ENCODE measurements at places on chromosomes 6 and 20.
A peak's percentile ranks its signal among the peaks of the same experiment; 100 is the strongest.

- DNase-seq: peak; percentile 14
Measured at GRCh38 chr6:150072201-150072600, 3.3 kb upstream of the ULBP3 start.

GRCh38 chr6:1611322-1611571 lies 1.5 kb downstream of the FOXC1 start:
- DNase-seq: no peak

DNA sequence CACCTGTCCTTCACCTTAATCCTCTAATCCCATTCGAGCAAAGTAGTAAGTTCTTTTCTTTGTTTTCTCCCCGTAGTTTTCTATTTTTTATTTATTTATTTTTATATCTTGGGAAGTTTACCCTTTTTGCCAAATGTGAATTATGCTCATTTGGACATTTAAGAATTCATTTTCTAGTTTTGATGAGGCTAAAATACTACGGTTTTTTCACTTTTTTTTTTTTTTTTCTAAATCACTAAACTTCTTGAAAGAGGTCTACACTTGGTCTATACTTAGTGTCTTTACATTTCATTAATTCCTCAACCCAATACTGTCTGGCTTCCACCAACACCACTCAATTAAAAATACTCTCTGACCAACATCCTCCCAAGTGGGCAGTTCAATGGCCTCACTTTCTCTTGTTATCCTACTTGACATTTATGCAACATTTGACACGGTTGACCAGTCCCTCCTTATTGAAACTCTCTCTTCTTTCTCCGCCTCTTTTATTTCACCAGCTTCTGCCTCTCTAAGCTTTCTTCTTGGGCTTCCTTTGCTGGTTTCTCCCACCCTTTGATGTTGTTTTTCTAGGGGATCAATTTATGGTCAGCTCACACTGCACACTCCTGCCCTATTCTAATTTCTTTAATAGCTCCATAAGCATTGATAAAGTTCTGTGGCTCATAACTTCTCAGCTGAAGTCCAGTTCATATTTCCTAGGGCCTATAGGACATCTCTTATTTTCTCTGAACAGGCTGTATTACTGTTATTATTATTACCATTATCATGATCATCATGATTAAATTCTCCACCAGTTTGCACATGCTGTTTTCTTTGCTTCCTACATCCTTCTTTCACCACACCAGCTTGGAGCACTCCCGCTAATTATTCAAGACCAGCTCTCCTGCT lies 72.6 kb upstream of the CITED2 start:
- DNase-seq: no peak

DNA sequence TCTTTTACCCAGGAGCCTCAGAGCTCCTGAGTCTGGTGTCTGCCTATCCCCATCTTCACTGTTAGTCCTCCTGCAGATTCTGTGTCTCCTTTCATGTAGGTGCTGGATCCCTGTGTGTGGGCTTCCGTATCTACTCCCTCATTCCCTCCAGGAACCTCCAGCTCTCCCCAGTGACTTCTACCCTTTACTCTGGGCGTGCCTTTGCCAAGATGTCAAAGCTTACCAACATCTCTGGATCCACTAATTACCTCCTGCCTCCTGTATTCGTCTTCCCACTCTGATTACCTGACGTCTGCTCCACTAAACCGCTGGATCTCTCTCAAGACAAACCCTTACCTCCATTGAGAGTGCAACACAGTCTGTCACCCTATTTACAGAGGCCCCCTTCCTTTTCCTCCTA lies 2.2 kb upstream of the C6orf136 start:
- no peak for DNase-seq

GRCh38 chr20:53922901-53923314 lies 147.5 kb downstream of the BCAS1 start:
- no peak for DNase-seq

DNA sequence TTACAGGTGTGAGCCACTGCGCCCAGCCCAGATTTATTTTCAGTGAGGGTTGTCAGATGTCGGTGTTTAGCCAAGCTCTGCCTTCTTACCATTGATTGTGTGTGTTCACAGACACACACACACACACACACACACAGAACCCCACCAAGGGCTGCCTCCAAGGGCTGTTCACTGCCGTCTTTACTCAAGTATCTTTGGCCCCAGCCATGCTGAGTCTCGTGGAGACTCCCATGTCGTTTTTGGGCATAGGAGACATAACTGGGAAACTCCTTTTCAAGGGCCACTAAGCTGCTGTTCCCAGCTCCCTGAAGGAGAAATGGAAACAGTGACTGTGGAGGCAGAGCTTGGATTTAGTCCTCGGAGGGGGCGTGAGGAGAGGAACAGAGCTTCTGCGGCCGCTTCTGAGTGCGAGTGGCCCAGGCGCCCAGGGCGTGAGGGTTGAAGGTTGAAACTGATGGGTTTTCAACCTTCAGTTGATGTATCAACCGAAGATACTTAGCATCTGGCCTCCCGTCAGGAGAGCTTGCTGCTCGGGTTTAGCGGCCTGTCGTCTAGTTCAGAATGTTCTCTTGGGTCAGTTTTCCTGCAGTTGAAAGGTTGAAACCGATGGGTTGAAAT lies 243.6 kb downstream of the TTLL2 start:
- no peak for DNase-seq

- DNase-seq: no peak
Measured at GRCh38 chr6:133353061-133353460, 111.9 kb downstream of the EYA4 start.

DNA sequence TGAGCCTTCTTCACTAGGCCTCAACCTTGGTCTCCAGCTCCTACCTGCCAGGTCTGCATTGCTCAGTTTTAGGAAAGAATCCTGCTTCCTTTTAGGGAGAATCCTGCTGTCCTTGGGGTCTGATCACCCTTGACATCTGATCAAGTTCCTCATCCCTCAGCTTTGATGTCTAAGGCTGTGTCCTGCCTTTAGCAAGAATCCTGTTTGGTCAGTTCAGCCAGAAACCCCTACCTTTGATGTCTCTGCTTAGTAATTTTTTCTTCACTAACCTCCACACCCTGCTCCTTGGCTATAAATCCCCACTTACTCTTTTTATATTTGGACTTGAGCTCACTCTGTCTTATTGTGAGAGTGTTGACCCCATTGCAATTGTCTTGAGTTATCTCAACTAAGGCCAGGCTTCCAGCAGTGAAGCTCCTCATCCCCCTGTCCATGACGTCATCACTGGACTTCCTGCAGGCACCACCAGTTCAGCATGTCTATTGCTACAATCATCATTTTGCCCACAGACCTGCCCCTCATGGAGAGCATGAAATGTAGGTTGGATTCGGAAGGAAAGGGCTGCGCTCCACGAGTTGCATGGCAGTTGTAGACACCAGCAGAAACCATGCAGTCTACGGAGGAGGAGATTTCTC lies 4.7 kb upstream of the CST5 start:
- DNase-seq: no peak

- no peak for DNase-seq
Measured at GRCh38 chr6:165635965-165636364, 27.1 kb downstream of the PDE10A start.

DNA sequence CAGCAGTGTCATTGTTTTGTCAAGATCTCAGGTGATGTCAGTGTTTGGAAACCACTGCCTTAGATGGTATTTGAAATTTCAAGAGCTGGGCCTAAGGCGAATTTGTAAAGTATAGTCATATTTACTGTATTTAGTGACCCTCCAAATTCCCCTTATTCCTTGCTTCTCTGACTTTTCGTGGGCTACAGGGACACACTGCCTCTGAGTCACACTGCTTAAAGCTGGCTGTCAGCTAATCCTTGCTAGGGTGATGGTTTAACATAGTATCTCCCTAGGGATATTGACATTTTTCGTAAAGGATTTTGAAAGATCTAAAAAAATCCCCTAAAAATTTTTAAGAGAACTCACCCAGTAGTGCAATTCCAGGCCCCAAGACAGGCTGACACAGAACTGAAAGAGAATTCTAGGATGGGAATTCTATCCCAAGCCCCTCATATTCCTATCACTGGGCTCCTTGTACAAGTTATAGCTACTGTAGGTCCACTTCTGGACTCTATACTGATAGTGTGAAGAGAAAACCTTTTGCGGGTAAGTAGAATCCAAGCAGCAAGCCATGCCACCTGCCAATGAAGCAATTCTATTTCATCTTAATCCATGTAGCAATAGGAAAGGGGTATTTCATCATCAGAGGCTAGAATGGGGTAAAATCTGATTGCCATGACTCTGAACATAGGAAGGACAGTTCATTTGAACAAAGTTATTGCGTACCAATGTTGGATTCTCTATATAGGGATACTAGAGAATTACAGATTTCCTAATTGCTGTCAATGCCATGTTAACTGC lies 4.3 kb downstream of the BMP6 start:
- DNase-seq: no peak

- DNase-seq: no peak
Measured at GRCh38 chr6:111147440-111147839, 60.1 kb downstream of the SLC16A10 start.

DNA sequence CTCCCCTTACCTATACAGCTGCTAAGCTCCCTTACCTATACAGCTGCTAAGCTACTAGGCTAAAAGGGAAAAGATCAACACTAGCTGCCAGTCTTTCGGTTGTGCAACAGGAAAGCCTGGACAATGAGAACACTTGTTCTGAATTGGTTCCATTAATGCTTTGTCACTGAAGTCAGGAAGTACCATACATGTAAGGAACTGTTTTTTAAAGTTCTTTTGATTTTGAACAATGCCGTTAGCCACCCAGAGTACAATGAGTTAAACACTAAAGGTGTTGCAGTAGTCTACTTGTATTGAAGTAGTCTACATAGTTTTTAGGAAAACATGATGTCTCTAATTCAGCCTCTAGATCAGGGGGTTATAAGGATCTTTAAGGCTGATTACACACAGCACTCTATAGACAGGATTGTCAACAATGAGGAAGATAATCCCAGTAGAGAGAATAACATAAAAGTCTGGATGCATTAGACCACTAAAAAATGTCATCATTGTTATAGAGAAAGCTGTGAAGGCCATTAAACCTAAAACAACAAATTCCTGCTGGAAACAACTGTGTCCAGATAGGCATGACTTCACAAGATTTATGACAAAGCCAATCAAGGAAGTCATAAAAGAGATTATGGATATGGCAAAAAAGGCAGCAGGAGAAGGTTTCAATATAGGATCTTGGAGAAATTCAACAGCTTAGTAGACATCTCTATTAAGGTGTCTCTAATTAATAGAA lies 306.3 kb downstream of the PHF3 start:
- no peak for DNase-seq

- no peak for DNase-seq
Measured at GRCh38 chr20:29740601-29740950, 1516.9 kb upstream of the DEFB115 start.

DNA sequence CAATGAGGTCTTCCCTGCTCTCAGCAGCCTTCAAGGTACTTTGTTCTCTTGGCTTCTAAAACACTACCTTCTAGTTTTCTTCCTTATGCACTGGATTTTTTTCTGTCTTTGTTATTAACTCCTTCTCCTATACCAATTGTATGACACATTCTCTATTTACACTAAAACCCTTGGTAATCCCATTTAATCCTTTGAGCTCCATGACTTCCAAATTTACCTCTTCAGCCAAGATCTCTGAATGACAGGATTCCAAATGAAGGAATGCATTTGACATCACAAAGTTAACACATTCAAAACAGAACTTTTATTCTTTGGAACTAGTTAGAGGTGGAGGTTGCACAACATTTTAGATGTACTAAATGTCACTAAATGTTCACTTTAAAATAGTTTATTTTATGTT lies 86.6 kb upstream of the SAMD5 start:
- no peak for DNase-seq

DNA sequence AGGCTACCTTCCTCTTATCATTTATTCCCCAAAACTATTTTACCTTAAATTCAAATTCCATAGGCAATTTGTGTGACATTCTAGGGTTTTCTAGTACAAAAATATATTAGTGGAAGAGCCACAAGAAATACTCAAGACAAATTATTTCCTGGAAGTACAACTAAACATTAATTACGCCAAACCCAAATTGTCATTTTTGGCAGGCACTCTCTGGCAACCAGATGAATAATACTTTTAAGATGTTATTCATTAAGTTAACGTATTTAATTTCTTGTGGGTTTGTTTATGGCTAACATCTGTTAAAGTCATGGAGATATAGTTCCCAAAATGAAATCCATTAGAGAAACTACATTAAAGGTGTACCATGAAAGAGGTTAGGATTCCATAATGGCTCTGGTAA lies 40.5 kb downstream of the HMGN3 start:
- no peak for DNase-seq

GRCh38 chr20:19908576-19908975 lies 108.6 kb upstream of the NAA20 start:
- no peak for DNase-seq

- DNase-seq: no peak
Measured at GRCh38 chr20:44809380-44810060, 826 bp downstream of the RIMS4 start.

DNA sequence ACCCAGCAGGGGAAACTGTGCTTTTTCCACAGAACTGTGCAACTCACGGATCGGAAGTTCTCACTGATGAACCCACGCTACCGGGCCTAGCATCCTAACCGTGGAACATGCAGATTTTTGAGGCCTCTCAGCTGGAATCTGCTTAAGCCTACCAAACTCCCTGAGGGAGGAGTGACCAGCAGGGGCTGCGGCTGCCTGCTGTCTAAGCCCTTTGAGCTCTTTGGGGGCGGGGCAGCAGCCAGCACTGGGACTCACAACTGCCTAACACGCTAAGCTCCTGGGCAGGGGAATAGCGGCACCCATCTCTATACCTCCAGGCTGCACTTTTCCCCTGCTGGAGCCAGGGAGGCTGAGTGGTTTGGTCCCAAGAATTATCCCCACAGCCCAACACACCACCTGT lies 20.4 kb upstream of the METTL24 start:
- DNase-seq: no peak

DNA sequence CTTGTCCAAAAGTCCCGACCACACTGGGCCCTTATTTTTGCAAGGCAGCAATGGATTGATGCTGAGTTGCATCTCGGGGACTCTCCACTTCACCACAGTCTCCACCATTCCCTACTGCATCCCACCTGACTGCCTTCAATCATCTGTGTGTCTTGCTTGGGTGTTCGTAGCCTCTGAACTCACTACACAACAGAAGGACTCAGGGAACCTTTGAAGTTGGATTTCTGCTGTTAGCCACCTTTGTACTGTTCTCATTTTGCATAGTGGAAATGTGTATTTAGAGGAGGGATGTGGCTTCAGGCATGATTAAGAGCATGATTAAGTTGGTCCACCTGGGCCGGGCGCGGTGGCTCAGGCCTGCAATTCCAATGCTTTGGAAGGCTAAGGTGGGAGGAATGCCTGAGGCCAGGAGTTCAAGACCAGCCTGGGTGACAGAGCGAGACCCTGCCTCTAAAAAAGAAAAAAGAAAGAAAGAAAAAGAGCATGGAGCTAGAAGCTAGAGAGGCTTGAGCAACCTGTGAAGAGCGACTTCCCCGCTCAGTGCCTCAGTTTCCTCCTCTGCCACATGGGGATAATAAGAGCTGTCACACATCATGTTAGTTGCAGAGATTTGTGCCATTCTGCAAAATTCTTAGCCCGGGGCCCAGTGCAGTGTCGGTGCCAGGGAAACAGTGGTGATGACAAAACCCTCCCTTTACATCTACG lies 121.3 kb upstream of the PTPN1 start:
- DNase-seq: no peak

- DNase-seq: no peak
Measured at GRCh38 chr6:127243501-127243900, 23.2 kb upstream of the RNF146 start.

- DNase-seq: no peak
Measured at GRCh38 chr20:23624324-23624691, 13.4 kb downstream of the CST3 start.

GRCh38 chr6:56863366-56863765 lies 91.5 kb upstream of the BEND6 start:
- no peak for DNase-seq

- no peak for DNase-seq
Measured at GRCh38 chr6:150634176-150634963, 34.7 kb downstream of the PLEKHG1 start.

Data from stimulated activated CD8-positive, alpha-beta memory T cell treated with anti-CD3 and anti-CD28 coated beads, Interleukin-2, amount 100 ng/mL, for 1 hour (primary cell).